Muscle of leg (tissue), 16 donors: ENCODE measurements at places on chromosomes 2 and 18. TPM values are rescaled to one million over a fixed set of nuclear protein-coding genes. Genes with fewer than 3 reads are reported as not detected.

CAPN14 gene
- 0.09 TPM for total RNA-seq

DSC1 gene
- under 0.01 TPM for total RNA-seq

DNA sequence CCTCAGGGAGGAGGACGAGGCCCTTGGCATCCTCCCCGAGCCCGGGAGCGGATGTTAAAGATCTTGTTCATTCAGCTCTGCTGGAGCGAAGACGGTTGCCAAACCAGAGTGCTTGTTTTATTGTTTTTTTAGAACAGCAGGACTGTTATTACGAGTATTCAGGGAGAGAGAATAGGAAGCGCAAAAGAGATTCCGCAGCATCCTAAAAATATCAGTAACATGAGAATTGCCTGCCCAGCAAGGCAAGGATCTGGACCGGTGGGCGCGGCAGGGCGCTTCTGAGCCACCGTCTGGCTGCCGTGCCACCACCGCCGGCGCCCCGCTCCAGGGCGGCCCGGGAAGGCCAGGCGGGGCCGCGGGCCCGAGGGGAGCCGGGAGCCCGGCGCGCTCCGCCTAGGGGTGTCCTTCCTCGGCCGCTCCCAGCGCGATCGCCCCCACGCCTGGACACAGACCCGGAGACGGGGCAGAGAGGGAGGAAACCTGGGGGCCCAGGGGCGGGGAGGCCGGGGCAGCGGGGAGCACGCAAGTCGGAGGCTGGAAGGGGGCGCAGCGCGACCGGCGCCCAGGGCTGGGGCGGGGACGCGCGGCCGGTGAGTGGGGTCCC is 843 bp downstream of the CYS1 start:
- peak overlapping the region; percentile 36 for H3K4me3 ChIP-seq
- no peaks in the 10 kb centered on the region for H3K36me3 ChIP-seq
- peaks cover 20% of the 10 kb centered on the region for H3K4me1 ChIP-seq
- H3K27me3 ChIP-seq, result peaks cover 83% of the 10 kb centered on the region
- DNase-seq, result peak; percentile 80

DNA sequence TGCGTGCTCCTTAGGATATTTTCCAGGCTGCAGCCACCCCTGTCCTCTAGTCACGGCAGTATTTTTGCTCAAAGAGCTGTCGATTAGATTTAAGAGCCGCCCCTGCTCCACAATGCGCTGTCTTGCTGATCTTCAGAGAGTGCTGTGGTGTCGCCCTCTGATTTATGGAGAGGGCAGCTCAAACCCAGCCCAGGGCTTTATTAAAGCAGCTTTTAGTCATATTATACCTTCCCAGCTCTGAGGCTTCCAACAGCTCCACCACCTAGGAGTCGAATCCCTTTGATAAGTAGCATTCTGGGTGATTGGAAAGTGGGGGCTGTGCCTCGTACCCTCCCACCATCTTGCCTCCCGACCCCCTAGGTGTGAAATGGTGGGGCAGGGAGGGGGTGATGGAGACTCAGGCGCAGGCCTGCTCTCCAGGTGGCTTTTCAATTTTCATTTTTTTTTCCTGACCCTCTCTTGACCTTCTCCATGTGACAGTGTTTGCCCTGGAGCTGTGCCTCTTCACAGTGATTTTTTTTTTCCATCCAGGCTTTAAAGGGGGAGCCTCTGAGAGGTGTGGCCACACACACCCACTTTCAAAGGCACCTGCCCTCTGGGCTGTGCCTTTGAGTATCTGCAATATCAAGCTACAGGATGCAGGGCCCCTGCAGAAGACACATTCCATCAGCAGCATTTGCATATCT is 53.1 kb upstream of the NRP2 start:
- DNase-seq, result peak; percentile 17
- H3K27ac ChIP-seq, result no peak overlapping the region
- no peaks in the 10 kb centered on the region for H3K36me3 ChIP-seq
- H3K4me1 ChIP-seq, result peaks cover 2% of the 10 kb centered on the region

DNA sequence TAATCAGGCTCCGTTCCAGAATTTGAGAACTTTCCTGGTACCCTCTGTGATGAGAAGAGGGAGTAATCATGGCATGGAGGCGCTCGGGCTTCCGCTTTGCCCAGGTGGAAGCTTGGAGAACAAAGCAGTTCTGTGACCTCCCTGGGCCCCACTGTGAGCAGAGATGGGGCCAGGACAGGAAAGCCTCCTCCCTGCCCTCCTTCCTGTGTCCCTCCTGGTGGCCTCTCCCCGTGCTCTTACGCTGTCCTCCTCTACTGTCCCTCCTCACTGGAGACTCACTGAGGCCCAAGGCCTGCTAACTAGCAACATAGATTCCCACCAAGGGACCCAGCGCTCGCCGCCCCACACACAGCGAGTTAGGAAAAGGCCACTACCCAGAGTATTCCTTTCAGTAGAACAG is 119.8 kb downstream of the MAPK4 start:
- no peak overlapping the region for H3K27ac ChIP-seq
- peaks cover 3% of the 10 kb centered on the region for H3K4me1 ChIP-seq
- H3K4me3 ChIP-seq, result no peak overlapping the region
- DNase-seq, result no peak
- H3K36me3 ChIP-seq, result no peaks in the 10 kb centered on the region

DNA sequence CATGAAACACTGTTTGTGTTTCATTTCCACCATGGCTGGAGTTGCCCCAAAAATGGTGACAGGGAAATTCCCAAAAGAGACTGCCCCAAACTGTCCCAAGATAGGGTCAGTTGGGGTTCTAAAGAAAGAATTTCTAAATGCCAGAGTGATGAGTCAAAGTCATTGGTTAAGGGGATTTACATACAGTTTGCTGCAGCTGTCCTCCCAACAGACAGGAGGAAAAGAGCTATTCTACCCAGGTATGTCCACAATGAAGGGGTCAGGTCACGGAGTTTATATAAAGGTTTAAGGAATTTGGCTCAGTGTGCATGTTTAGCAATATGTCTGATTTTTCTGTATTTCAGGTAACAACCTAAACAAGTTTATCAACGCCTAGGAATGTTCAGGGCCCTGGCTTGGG is 344.1 kb downstream of the TDRD15 start:
- no peak for DNase-seq
- H3K27me3 ChIP-seq, result no peaks in the 10 kb centered on the region
- no peak overlapping the region for H3K27ac ChIP-seq
- no peaks in the 10 kb centered on the region for H3K36me3 ChIP-seq

DNA sequence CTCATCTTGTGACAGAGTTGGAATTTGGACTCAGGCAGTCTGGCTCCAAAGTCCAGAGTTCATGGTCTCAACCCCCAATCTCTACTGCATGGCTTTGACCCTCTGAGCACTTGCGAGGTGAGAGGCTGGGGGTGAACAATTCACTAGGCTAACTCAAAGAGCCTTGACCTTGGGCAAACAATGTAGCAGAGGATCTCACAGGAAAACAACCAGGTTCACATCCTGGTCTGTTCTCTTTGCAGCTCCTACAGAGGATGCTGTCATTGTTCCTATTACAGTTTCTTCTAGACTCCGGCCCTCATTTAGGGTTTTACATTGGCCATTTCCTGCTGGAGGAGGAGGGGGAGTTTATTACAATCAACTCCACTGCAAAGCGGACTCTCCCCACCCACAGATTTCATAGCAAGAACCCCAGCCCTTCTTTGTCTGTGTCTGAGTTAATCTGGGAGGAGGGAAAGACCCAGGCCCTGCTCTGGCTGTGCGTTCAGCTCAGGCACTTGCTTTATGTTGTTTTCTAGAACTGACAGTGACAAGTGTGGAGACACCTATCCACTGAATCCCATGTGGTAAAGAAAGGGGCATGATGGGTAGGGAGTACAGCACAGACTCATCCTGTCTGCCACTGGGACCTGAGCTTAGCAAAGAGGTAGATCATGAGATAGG is 101.6 kb downstream of the LBH start:
- no peaks in the 10 kb centered on the region for H3K36me3 ChIP-seq
- peaks cover 18% of the 10 kb centered on the region for H3K4me1 ChIP-seq
- no peak for DNase-seq
- peak overlapping the region; percentile 51 for H3K27ac ChIP-seq

GRCh38 chr2:37558623-37559022 is 112.8 kb downstream of the CDC42EP3 start:
- peaks cover 2% of the 10 kb centered on the region for H3K4me1 ChIP-seq
- no peak overlapping the region for H3K4me3 ChIP-seq
- H3K27me3 ChIP-seq, result no peaks in the 10 kb centered on the region
- no peaks in the 10 kb centered on the region for H3K36me3 ChIP-seq
- H3K27ac ChIP-seq, result no peak overlapping the region

- H3K4me3 ChIP-seq, result no peak overlapping the region
- H3K27me3 ChIP-seq, result no peaks in the 10 kb centered on the region
- peak overlapping the region; percentile 45 for H3K27ac ChIP-seq
- H3K36me3 ChIP-seq, result no peaks in the 10 kb centered on the region
Observed at GRCh38 chr2:102021779-102022178, 30.0 kb downstream of the IL1R2 start.

DNA sequence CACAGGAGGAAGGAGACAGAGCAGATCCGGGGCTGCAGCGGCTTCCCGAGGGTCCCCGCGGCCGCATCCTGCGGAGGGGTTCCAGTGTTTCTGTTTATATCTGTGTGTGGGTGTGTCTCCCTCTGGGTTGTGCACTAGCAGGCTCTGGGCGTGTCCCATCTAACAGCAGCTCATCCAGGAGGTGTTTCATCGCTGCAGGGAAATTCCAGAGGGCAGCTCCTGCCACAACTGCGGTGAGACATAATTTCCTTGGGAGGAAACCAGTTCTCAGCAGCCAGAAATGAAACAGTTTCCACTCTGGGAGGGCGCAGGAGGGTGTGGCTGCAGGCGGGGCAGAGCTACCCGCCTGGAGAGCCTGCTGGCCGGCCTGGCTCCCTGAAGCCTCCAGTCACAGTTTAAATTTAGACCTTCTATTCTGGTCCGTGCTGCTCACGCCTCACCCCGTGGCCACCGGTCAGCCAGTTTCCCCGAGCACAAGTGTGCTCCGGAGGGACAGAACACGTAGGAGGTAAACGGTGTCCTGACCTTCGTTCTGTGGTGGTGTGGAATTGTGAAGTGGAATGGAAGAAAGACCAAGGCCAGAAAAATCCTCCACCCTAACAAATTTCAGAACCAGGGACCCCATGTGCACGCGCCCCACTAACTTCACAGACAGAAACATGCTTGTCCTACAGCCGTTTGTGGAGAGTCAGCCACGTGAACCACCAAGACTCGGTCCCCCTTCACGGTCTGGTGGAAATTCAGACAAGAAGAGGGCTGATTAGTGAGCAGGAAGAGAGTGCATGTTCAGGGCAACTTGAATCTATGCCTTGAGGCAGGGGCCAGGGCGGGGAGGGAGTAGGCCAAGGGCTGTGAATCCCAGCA is 50.2 kb downstream of the TEX44 start:
- peak overlapping the region; percentile 100 for H3K27ac ChIP-seq
- H3K4me3 ChIP-seq, result peak overlapping the region; percentile 25
- no peaks in the 10 kb centered on the region for H3K27me3 ChIP-seq
- H3K4me1 ChIP-seq, result peaks cover 59% of the 10 kb centered on the region
- DNase-seq, result peak; percentile 97
